Caudate nucleus (tissue), 63 donors: ENCODE measurements at places on chromosomes 16 and 17.

DNA sequence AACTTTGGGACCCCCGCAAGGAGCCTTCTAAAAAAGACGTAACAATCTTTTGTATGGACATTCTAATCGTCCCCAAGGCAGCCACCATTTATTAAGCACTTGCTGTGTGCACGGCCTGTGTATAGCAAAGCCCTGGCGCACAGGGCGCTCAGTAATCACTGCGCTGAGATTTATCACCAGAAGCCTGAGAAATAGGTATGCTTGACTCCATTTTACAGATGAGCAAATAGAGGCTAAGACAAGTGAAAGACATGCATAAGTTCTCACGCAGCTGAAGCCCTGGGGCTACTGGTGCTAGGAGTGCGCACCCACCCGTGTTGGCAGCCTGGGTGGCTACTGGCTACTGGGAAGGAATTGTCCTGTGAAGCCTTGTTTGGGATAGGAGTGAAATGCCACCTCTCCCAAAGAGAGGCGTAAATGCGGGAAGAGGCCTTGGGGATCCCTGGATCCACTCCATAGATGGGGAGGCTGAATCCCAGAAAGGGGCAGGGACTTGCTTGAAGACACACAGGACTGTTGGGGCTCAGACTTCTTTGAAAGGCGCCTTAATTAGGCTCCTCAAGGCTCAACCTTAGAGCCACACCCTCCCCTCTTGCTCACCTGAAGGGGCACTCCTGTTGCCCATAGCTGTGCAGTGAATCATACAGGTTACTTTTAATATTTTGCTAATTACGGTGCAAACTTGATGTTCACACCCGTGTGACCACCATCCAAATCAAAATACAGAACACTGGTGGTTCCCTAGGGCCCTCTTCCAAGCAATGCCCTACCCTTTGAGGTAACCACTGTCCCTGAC lies 634 bp upstream of the NATD1 start:
- DNase-seq = no peak

DNA sequence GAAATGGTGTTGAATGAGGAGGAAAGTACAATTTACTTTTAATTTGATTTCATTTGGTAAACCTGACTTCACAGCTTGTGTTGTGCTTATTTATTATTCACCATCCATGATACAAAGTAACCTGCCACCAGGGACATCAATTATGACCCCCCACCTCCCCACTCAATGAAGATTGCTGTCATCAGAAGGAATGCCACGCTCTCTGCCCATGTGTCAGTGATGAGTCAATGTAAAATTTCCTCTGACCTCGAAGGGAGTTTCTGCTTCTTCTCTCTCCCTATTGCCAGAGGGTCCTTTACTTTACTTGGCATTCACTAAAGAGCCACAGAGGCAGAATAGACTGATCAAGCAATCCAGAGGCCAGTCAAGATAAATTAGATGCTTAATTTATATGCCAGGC lies 759.7 kb downstream of the CDH11 start:
- DNase-seq = no peak

DNA sequence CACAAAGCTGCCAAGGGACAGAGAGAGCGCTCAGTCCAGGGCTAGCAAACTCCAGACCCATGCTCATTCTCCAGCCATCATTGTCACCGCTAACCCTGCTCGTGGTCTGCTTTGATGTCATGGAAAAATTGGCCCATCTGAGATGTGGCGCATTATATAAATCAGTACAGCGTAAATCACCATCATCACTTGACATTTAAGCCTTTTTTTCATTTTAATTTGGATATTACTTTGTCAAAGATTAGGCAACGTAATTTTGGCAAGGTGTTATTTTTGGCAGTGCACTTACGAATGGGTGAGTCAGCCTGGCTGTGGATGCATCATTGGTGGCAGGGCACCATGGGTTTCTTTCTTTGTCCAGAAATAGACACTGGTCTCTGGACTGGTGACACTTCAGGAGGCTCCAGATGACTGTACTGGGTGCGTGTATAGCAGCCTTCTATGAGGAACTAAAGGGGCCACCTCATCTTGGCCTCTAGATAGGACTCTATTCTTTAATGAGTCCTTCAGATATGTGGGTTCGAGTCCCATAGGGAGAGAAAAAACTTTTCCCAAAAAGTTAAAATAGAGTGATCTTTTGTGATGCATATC lies 166.3 kb downstream of the MSI2 start:
- DNase-seq = peak; percentile 11

DNA sequence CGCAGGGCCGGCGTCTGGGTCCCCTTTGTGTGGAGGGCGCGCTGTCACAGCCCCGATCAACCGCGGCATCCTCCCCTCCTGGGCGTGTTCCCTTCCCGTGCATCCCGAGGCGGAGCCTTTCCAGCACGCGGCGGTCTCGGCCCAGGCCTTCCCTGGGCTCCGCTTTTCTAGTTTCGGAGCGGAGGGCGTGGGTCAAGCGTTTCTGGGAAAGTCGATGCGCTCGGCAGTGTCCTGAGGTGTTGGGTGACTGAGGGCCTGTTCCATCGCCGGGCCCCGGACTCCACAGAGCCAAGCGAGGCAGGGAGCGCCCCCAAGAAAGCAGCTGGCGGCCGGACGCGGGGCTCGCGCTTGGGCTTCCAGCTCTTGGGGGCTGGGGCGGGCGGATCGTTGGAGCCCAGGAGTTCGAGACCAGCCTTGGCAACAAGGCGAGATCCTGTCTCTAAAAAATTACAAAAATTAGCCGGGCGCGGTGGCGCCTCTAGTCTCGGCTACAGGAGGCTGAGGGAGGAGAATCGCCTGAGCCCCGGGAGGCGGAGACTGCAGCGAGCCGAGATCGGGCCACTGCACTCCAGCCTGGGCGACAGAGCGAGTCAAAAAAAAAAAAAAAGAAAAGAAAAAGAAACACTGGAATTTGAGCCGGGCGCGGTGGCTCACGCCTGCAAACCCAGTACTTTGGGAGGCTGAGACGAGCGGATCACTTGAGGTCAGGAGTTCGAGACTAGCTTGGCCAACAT lies 806 bp downstream of the IFT140 start:
- no peak for DNase-seq

GRCh38 chr17:78144736-78145641 lies 1.2 kb upstream of the C17orf99 start:
- no peak for DNase-seq

- DNase-seq = no peak
These were observed 32.3 kb downstream of the GRB7 start for GRCh38 chr17:39769974-39770587.

- DNase-seq = no peak
These were observed 55.7 kb downstream of the SYNRG start for GRCh38 chr17:37553401-37553966.

DNA sequence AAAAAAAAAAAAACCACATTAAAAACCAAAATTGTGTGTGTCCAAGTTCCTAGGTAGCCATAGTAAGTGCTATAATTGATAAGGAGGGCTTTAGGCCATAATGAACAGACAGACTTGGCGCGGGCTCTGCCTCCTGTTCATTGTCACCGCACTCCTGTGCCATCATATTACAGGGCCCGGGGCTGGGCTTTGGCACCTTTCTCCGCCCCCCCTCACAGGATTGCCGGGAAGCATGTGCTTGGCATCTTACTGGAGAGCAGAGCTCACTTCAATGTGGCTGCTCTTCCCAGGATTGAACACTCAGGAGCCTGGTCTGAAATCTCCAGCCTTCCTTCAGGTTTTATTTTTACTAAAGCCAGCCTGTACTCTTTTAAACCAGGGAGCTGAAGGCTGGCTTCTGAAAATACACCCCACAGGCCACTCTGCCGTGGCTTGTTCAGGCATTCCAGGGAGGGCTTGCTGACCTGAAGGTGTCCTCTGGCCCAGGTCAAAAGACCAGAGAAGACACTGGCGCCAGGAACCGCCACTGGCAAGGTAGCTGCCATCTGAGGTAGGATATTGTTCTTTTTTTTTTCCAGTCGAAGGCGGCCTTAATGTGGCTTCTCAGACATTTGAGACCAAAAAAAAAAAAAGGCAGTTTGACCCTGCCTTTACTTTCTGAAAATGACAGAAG lies 39.3 kb downstream of the DHRS7B start:
- no peak for DNase-seq

DNA sequence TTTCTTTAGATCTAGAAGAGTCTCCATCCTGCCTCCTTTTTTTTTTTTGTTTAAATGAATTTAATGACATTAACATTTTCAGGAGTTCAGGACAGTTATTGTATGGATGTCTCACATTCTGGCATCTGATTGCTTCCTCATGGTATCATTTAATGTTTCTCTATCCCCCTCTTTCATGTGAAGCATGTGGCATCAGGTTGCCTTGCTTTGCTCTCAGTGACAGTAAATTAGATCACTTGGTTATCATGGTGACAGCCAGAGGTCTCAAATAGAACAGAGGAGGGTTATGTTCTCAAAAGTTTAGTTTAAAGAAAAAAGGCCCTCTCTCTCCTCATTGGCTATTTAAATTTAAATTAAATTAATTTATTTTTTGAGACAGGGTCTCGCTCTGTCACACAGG lies 74.1 kb downstream of the WWP2 start:
- no peak for DNase-seq

- DNase-seq = no peak
These were observed 101.8 kb downstream of the ABCA8 start for GRCh38 chr17:68853439-68853838.

- DNase-seq = no peak
These were observed 7.5 kb upstream of the ARMC5 start for GRCh38 chr16:31451681-31452351.

DNA sequence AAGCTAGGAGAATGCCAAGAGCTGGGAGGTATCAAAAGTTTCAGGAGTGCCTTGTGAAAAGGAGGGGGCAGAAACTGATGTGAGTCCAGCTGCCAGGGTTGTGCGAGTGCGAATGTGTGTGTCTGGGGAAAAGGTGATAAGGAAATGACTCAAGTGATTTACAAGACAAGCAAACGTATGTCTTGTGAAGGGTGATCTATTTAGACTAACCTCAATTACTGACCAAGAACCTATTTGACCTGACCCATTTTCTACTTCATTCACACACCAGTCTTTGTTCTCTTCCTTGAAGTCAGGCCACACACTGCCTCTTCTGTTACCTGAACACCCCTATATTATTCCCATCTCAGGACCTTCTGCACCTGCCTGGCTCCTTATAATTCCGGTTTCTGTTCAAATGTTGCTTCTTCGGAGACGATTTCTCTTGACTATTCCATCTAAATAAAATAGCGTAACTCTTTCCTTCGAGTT lies 1.0 kb downstream of the GDE1 start:
- DNase-seq = no peak

GRCh38 chr16:11249233-11250061 lies 6.6 kb downstream of the SOCS1 start:
- no peak for DNase-seq

DNA sequence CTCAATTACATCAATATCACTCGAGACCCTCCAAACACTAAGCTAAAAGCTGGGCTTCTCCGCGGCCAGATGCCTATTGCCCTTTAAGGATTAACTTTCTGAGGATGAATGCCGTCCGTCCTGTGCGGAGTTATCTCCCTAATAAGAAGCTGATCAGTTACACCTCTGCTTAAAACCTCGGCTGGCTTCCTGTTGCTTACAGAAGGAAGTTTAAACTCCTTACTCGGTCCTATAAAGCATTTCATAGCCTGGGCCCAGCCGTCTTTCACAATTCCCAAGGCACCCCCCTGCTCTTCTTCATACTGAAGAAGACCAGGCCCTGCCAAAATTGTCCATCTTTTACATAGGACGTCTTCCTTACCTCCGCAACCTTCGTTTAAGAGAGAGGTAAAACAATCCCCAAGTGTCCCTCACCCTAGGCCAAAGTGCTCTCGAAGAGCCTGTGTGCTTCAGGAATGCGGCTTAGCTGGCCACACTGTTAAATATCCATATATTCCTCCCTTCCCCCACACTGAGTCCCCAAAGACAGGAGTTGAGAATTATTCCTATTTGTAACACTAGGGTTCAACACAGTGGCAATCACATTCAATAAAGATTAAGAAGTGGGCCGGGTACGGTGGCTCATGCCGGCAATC lies 112.6 kb upstream of the IRX5 start:
- no peak for DNase-seq

DNA sequence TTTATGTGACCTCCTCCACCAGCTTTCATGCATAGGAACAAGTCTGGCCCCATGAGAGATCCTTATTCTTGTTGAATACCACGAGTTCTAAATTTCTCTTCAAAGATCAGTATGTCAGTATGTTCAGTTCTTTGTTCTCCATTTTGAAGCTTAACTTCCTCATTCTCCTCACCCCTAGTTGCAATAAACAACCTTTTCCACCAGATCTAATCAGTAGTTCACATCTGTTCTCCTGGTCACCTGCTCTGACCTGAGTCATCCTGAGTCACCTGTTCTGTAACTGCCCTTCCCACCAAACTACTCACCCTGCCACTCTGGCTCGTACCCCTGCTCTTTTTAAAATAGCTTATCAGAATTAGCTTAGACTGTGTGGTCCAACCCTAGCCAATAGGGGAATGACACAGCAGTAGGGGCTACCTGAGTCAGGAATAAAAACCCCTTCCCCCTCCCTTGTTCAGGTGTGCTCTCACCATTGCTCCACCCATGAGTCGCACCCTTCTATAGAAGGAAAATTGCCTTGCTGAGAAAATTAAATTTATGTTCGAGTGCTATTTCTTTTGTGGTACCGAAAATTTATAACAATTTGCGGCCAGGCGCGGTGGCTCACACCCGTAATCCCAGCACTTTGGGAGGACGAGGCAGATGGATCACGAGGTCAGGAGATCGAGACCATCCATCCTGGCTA lies 94.6 kb downstream of the EMP2 start:
- no peak for DNase-seq

- peak; percentile 58 for DNase-seq
These were observed at the start of gene MPP3 for GRCh38 chr17:43832976-43833829. TSS of gene MPP3 (minus strand) at chr17:43833146. CDS start at chr17:43831906, 1,240 bp downstream.

- no peak for DNase-seq
These were observed 5.7 kb downstream of the GPR179 start for GRCh38 chr17:38338053-38338452.

GRCh38 chr16:4537376-4538343 lies 913 bp downstream of the CDIP1 start:
- DNase-seq = peak; percentile 9

GRCh38 chr16:87525352-87525751 lies 32.5 kb upstream of the ZCCHC14 start:
- DNase-seq = no peak

DNA sequence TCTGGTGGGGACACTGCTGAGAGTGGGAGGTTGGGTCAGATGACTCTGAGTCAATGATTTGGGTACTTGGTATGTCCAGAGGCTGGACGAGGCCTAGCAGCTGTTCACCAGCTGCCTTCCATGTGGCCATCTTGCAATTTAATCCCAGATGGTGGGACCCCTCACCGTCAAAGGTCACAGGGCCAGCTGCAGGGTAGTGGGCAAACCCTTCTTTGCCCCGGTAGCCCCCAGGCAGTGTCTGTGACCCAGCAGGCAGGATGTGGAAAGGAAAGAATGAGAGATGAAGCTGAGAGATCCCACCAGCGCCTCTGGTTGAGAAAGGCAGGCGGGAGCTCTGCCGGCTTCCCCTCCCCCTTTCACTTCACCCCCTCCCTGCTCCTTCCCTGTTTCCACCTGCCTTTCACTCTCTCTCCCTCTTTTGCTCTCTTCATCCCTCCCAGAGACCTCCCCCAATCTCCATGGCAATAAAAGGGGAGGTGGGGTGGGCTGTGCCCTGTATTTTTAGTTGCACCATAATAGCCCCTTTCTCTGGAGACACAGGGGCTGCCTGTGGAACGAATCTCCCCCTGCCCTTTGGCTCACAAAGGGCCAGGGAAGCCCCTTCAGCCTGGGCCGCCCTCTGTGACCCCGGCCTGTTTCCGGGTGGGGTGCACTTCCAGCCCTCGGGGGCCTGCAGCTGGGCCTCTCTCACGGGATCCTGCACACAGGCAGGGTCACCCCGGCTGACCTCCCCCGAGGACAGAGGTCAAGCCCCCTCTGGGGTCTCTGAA lies 20.2 kb downstream of the CDK5RAP3 start:
- no peak for DNase-seq
